Ureter (tissue), 1 donor: ENCODE measurements at places on chromosomes 1 and 21.

- DNase-seq, result no peak
Observed at GRCh38 chr1:113551728-113552127, 161.4 kb downstream of the MAGI3 start.

DNA sequence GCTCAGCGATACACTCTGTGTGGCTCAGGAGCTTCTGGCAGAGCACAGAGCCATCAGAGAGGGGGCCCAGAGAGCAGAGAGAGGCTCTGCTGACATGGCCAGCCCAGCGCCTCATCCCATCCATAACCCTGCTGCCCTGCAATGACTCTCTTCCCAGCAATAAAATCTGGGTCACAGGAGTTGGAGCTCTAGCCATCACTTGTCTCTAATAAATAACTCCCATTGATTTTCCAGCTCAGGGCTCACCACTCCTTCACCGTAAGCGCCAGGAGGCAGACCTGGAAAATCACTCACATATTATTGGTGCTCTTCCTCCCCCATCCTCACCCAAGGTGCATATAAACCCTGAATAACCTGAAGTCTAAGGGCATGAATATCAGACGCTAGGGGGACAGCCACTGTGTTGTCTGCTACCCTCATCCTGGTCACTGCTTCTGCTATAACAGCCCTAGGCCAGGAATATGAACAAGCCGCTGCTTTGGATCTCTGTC, at the start of gene APCS:
Gene APCS (plus strand): TSS at position 366 of the 491 bp plus-strand sequence. CDS start 96 bp downstream, at position 462.
- no peak for DNase-seq

DNA sequence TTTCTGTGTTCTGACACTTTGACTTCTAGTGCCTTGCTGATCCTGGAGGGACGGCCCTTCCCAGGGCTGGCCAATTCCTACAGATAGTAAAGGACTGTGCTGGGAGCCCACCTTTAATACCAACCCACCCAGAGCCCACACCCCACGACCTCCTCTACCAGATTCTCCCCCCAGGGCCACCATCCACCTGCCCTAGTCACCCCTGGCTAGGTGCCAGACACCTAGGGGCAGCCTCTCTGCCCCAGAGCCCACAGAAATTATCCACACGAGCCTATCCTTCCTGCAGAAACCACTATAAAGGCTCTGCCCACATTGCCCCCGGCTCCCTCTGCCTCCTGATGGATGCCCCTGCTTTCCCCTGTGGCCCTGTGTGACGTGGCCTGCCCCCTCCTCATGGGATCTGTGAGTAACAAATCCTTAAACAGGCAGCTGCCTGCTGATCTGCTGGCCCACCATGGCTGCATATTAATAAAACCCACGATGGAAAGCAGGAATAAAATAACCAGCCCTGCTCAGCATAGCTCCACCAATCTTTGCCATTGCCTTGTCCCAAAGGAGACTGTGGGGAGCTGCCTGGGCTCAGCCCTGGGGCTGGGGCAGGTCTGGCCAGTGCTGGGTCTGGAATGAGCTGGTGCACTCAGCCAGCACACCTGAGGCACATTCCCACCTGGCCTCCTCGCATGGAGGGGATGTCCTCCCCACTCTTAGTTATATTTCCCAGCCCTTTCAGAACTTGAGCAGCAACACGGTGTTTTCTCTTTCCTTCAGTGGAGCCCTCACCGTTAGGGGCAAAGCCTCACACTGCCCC, 488.5 kb downstream of the NPHP4 start:
- DNase-seq, result no peak

DNA sequence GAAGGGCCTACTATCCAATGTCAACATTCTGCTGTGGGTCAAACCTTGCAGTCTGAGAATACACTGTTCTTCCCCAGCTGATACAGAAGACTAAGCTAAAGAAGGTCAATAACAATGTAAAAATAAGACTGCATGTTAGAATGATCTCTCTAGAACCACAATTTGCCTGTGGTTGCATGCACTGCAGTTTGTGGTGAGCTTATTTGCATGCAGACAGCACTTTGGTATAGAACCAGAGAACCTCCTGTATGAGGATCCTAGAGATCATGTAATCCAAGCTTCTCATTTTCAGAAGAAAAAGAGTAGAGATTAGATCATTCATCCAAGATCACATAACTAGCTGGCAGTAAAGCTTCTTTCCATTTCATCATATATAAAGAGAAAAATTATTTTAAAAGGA, 15.8 kb downstream of the SYNJ1 start:
- DNase-seq, result no peak

- no peak for DNase-seq
Observed at GRCh38 chr1:179187043-179187442, 42.4 kb downstream of the ABL2 start.

- DNase-seq, result no peak
Observed at GRCh38 chr1:92709738-92710137, 75.2 kb downstream of the EVI5 start.

DNA sequence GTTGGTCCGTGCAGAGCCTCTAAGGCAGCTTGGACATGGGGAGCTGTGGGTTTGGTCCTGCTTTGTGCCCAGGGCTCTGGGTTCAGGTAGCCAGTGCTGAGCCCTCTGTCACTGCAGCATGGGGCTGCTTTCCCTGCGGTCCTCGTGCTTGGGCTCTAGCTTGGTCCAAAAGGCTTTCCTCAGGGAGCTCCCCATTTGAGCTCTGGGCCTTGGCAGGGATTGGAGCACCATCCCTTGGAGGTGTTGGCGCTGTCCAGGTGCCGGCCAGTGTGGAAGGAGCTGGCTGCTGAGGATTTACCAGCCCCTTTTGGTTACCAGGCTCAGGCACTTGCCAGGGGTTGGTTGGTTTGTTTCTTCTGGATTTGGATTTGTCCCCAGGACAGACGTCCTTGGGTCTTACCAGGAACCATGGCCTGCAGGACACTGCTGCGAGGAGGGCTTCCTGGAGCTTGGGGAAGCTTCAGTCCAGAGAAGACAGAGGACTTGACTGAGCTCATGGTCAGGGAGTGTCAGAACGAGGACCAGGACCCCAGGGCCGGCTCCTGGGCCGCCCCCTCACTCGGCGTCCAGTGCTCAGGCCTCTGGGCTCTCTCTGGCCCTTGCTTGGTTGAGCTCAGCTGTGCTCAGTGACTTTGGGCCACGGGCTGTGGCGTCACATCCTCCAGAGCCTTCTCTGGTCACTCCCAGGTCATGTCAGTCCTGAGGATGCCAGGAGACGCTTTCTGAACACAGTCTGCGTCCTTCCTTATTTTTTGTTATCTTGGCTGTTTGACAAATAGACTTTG, 224.7 kb downstream of the CAMTA1 start:
- no peak for DNase-seq

DNA sequence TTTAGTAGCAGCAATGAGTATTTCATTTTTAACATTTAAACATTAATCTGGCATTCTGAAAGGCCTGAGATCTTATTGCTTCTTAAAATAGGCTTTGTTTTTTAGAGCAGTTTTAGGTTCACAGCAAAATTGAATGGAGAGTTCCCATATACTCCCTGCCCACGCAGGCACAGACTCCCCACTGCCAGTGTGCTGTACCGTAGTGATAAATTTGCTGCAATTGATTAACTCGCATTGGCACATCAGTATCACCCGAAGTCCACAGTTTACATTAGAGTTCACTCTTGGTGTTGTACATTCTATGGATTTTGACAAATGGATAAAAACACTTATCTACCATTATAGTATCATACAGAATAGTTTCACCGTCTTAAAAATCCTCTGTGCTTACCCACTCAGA, 71.8 kb upstream of the ERRFI1 start:
- no peak for DNase-seq

DNA sequence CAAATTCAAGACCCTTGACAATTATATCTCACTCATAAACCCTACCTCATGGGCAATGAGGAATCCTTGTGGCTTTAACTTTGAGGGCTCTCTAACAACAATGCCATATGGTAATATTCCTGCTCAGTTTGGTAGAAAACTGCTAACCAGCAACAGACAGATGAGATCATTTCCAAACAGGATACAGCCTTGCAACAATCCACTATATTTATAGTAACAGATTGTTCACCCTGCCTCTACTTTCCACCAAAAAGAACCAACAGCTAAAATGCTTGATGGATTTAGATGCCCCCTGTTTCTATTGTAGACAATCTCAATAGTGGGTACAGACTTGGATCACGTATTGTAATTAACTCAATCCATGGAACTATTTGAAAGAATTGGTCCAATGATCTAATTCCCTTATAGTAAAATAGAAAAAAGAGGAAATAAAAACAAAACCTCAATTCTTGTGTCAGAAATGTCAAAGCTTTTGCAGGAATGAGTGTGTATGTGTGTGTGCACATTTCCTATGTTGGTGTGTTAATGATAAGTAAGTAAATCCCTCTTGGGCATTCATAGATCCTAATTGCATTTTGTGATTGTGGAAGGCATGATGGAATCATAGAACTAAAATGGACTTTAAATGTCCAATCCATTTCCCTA, 100.0 kb upstream of the EDEM3 start:
- DNase-seq, result no peak

DNA sequence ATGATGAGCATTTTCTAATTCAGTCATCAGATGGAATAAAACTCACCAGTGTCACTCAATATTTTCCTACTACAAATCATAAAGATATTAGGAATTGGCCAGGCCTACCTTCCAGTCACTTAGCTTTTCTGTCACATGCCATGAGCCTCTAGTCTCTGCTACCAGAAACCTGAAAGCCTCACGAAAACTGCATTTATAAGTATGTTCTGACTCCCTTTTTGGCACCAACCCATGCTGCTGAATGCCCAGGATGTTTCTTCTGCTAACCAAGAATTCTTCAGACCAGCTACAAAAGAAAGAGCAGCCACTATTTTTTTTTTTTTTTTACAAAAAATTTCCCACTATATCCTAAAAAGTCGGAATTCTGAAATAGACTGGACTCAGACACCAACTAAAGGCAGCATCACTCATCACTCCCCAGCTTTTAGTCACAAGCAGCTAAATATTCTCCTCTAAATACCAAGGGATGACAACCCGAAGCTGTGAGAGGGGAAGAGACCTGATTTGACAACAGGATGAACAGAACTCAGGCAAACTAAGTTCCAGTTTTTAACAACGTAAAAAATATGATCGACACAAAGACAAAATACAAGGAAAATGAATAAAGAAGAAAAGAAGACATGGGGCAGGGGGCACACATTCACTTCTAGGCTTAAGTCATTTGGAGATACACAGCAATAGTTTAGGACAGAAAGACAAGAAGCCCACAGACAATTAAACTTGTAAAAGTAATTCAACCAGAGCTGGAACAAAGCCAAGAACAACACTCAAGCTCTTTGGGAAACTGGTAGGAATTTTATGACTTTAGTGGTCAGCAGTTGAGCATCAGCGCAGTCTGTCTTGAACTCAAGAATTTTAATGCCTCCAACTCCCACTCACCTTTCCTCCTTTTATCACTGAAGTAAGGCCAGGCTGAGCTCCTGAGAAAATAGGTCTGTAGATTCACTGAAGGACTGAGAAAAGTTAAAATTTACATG, 1.7 kb downstream of the DCAF8 start:
- no peak for DNase-seq

GRCh38 chr1:21268281-21269239, 21.7 kb downstream of the ECE1 start:
- no peak for DNase-seq

DNA sequence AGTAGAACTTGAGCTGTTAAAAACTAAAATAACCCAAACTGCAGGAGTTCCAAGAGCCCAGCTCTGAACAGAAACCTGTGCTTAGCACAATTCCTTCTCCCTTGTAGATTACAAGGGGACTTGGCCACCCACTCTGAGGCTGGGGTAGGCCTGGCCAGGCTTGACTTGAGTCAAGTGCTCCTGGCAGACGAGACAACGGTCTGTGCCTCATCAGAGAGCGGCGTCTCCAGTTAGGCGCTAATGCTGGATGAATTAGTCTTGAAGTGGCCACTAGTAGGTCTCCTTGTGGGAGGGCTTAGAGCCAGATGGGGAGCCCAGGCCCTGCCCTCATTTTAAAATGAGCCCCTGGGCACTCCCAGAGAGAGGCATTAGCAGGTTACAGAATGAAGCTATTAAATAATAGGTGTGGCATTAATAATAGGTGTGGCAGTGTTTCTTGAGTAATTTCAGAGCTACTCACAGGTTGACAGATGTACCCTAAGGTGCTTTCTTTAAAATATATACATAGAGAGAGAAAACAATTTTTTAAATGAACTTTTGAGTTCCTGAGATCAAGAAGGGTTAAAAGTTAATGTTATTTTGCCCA, 1.1 kb downstream of the EEIG2 start:
- DNase-seq, result peak; percentile 49

DNA sequence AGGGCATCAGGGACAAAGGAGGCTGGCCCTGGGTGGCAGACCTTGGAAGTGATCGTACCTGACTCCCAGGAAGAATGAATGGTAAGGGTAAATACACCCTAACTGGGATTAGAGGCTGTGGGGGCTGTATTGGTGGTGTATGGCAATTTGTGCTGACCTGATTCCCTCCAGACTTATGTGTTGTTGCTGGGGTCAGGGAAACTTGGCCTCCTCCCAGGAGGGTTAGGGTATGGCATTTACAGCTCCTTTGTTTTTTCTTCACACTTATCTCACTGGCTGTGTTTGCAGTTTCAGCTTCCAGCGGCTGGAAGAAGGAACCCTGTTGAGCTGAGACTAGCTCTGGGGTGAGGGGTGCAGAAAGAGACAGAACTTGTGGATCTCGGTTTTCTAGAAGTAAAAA, 8.2 kb downstream of the VANGL1 start:
- DNase-seq, result no peak

DNA sequence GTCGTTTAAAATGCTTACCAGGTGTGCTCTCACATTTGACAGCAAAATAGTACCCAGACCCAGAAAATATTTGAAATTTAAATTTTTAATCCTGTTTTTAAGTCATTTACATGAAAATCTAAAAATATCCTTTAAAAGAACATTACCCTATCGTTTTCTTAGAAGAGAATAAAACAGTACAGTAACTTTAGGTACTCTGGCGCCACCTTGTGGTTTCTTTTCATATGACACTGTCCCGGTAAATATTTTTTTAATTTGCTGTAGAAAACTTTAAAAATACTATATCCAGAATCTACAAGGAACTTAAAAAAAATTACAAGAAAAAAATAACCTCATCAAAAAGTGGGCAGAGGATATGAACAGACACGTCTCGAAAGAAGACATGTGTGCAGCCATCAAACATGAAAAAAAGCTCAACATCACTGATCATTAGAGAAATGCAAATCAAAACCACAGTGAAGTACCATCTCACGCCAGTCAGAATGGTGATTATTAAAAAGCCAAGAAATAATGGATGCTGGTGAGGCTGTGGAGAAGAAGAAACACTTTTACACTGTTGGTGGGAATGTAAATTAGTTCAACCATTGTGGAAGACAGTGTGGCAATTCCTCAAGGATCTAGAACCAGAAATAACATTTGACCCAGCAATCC, 129.2 kb downstream of the RGS21 start:
- peak; percentile 64 for DNase-seq

DNA sequence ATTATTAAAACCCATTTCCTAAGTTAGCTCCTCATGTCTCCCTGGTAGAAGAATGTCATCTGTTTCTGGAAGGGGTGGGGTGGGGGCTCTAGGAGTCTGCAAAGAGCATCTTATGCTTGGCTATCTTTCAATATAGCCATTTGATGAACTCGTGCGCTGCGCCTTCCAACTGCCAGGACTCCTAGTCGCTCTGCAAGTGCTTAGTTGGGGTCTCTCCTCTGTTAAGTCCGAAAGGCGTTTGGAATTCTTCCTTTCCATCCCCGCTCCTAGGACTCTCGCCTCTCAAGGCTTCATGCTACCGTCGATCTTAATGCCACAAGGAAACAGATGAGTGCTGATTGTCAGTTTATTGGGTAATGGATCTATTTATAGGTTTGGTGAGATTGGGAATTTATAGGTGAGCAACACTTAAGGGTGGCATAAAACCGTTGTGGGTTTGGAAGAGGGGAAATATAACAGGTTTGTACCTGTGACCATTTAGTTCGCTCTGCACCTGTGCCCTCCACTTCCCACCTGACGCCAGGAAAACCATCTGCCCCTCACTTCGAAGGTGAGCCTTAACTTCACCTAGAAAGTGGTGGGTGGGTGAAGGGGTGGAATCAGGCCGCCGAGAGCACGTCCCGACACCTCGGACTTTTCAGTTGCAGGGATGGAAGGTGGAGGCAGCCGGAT, 1.1 kb downstream of the KCNH1 start:
- DNase-seq, result no peak
